Foreskin fibroblast (primary cell): ENCODE measurements at places on chromosomes 6 and 20.

DNA sequence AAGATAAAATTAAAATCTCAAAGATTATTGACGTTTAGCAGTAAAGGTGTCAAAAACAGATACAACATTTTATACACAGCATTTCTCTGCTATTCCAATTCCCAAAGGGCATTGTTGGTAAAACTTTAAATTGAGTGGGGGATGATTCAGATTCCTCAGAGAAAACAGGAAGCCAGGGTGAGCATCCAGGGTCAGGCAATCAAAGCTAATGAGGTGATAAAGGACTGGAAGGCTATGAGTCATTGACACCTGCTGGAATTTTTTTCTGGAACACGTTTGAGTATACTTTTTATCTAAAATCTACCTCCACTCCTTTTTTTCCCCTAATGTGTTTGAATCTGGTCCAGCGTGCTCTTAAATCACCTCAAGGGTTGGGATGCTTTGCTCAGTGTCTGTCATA, 52.2 kb downstream of the FKBP1C start:
- no peak for DNase-seq

DNA sequence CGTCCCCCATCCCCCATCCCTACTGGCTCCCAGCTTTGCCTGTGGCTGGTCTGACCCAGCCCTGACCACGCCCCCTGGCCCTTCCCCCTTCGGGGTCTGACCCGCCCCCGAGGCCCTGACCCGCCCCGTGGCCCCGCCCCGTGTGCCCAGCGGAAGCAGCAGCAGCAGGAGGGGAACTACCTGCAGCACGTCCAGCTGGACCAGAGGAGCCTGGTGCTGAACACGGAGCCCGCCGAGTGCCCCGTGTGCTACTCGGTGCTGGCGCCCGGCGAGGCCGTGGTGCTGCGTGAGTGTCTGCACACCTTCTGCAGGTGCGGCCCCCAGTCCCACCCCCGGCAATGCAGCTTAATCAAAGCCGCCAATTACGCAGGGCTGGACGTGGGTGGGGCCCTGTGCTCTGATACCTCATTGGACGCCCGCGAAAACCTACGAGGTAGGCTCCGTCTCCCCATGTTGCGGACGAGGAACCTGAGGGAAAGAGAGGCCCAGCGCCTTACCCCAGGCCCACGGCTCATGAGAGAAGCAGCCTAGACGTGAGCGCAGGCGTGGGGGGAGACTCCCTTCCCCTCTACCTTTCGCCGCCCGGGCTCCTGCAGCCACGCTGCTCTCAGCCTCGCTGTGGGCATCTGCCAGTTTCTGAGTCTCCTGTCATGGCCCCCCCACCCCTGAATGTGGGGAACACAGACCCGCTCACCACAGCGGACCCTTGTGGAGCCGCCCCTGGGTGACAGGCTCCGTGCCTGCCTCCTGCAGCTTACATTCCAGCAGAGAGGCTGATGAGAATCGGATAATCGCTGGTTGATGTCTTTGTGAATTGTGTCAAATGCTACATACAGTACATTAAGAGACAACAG, 12.8 kb downstream of the RBCK1 start:
- no peak for DNase-seq

DNA sequence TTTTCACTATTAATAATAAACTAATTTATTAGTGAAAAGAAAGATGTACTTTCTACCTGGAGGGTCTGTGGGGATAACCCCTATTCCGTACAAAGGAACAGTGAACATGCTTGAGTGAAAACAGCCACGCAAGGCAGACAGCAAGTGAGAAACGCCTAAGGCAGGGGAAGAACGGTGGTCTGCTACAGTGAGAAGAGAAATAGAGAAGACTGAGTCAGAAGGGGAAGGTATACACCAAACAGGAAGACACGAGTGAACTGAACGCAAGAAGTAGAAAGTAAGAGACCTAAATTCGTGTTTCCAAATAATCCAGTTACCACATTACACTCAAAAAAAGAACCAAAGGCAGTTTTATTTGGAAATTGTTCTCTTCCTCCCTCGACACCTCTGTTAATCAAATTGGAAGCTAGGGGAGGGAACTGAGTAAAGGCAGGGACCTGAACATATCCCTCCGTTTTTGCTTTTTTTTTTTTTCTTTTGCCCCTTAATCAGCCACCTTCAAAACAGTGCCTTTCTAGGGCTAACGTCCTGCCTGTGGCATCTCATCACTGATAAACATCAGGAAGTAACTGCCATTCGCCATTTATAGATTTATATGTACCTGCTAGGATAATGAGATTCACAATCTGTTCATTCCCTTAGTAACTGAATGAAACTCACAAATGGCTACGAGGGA, 48.9 kb downstream of the ATXN1 start:
- no peak for DNase-seq

GRCh38 chr6:77463861-77464494, 687 bp upstream of the HTR1B start:
- DNase-seq: peak; percentile 38

DNA sequence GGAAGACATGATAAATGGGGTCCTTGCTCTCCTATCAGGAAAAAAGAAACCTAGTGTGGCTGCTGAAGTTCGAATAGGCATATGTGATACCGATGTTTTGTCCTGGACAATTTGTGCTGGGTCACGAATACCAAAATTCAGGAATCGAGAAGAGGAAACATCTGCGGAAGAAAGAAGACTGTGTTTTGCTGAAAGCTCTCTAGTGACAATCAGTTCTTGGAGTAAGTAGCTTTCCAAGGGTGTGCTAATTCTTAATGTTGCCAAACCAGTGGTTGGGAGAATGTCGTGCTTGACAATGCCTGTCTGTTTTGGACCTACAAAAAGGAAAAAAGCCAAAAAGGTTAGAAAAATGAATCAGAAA, 956.1 kb downstream of the PHF3 start:
- no peak for DNase-seq

DNA sequence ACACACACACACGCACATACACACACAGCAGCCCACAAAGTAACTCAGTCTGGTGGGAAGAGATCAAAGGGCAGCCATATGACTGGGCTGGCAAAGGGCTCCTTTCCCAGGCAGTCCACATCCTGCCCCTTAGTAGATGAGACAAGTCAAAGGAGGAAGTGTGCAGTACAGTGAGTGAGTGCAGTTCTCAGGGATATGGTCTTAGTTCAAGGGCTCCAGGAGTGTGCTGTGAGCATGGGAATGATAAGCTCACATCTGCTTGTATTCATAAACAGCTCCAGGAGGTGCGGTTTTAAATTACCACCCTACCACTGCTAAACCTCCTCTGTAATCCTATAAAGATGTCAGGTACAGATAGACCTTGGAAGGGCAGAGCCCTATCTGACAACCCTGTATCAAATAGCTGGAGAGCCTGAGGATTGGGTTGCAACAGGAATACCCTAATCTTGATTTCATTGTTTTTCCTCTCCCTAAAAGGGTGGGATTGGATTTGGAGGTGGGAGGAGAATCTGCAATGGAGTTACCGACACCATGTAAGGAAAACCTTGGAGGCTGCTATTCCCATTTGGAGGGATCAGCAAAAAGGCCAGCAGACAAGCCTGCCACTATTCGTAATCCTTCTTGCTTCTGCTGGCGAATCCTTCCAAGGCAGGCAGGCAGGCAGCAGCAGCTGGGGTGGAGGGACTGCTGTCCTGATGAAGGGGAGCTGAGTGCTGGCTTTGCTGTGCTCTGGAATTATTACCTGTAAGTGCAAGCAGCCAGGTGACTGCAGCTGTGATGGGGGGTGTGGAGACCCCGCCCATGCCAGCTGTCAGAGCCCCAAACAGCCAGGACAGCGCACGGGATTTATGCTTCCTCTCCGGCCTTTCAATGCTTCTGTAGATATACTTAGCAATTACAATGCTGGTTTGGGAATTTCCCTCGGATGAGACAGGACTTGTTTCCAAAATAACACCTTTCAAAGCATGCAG, 342.7 kb downstream of the PRL start:
- DNase-seq: peak; percentile 12

- DNase-seq: no peak
These were observed 31.4 kb upstream of the GSTA5 start for GRCh38 chr6:52872031-52872430.

DNA sequence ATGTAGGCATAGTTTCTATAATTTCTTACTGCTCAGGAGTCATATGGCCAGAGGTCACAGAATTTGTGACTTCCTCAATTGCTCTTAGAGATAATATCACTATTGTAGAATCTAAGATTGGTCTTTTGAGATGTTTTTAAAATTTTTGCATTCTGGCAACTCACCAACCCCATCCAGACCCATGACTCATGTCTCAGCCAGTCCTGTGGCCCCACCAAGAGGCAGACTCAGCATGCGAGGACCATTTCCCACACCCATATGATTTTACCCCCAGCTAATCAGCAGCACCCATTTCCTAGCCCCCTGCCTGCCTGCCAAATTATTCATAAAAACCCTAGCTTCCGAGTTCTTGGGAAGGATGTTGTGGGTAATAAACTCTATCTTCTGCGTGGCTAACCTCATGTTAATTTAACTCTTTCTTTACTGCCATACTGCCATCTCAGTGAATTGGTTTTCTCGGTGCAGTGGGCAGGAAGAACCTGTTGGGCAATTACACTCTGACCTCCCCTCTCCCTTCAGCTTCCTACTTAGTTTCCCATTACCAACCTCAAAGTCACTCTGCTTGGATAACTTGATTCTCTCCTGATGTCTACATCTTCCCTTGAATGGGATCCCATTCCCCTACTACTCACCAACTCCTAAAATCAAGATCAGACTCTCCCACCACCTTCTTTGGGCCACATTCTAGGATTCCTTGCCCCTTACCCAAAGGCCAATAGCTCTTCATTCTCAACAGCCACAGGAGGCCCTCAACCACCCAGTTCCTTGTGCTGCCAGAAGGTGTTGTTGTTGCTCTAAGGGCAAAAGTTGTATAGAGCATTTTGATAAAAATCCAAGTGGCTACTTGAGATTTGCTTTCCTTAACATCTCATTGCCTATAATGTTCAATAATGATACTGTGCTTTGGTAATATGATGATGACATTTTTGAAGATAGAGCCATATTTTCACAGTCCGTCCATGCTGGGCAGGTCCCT, 16.2 kb upstream of the IYD start:
- DNase-seq: peak; percentile 74

DNA sequence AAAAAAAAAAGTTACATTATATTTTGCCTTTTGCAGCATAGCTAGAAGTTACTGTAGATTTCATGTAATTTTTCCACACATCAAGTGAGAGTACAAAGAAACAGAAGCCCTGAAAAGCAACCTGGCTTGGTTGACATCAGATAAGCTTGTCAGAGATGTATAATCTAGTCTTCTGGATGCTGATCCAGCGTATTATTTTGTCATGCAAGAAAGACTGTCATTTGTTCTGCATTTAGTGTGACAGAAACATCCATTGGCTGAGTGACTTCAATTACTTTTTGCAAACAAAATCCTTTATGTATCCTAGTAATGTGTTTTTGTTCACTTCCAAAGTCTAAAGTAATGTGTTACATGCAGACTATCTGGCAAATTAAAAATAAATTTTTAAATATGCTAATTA, 75.3 kb downstream of the FAM83B start:
- no peak for DNase-seq

- DNase-seq: no peak
These were observed 96.7 kb upstream of the ENPP5 start for GRCh38 chr6:46267515-46267914.

- no peak for DNase-seq
These were observed 256.5 kb downstream of the TRDN start for GRCh38 chr6:123380257-123380656.

DNA sequence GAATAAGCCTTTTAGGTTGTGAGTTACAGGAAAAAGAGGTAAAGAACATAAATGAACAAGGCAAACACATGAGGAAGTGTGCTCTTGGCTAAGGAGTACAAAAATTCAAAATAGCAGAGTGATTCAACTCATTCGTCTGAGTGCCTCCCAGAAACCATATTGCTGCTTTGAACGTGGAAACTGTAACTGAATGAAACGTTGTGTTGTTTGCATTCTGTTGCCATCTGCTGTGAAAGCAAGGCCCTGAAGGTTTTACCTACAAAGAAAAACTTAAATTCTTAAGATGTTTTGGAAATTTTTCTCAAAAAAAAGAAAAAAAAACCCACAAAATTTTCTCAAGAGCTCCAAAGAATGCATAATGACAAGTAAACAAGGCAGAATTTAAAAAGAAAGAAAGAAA, 375.4 kb upstream of the HS3ST5 start:
- DNase-seq: no peak

DNA sequence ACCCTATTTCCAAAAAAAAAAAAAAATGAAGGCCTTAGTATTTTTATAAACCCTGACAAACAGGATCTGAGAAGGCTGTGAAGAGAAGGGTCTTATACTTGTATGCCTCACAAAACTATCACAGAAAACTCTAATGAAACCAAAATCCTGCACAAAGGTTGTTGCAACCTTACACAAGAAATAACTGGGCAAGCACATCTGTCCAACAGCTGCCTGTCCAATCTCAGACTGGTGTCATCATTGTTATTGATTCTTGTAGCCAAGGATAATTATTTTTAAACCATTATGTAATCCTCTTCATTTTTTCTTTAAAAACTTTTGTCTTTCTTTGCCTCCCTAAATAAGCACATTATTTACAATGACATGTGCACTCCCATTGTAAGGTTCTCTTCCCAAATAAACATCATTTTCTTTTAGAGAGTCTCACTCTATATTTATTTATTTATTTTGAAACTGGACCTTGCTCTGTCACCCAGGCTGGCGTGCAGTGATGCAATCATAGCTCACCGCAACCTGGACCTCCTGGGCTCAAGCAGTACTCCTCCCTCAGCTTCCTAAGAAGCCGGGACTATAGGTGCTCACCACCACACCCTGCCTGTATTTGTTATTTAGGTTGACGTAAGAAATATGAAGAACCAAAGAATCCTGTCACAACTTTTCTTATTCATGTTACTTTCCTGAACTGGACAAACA, 697.1 kb downstream of the DOK5 start:
- no peak for DNase-seq

DNA sequence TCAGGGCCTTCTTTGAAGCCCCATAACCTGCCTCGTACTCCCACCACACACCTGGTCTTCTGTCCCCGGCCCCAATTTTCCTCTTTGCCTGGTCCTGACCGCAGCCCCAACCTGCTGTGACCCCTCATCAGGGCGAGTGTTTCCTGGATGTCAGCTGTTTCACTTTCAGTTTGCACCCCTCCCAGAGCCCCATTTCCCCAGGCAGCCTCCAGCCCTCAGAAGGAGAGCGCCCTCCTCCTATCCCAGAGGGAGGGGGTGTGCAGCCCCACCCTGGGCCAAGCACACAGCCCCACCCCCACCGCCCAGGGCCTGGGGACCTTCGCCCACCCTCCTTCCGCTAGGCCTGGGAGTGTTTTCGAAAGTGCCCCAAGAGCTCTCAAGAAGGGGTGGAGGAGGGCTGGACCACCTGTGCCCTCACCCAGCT, 1.5 kb downstream of the BAK1 start:
- no peak for DNase-seq

DNA sequence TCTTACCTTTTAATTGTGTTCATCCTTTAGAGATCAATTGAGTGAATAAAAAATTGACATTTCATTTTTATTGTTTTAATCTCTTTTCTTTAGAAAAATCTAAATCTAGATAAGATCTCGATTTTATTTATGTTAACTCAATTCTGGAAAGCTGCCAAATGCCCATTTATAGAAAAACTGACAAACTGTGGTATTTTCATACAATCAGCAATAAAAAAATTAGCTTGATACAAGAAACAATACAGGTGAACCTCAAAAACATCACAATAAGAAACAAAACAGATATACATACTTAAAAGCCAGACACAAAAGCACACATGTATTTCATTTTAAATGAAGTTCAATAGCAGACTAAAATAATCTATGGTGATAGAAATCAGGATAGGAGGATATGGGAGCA, 30.0 kb upstream of the ARHGAP18 start:
- DNase-seq: no peak
